ENCODE measurements at places on chromosomes 7 and 10.

DNA sequence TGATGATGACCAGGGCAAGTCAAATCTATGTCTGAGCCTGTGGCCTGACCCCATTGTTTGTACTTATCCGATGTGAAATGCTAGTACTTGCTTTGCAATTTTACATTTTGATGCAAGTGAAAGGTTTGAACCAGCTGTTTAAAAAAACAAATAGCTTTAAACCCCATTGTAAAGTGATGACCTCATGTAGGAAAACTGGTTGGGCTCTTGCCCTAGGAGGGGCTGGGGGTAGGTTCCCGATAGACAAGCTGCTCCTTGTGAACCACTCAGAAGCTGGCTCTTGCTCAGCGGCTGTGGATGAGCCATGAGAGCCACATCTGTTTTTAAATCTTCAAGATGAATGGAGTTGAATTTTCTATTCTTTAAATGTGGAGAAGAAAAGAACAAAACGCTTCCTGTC lies 185.3 kb downstream of the WDR11 start:
- DNase-seq, result no peak

- DNase-seq, result peak; percentile 49
Observed at GRCh38 chr7:26397796-26398426, 106.2 kb downstream of the SNX10 start.

DNA sequence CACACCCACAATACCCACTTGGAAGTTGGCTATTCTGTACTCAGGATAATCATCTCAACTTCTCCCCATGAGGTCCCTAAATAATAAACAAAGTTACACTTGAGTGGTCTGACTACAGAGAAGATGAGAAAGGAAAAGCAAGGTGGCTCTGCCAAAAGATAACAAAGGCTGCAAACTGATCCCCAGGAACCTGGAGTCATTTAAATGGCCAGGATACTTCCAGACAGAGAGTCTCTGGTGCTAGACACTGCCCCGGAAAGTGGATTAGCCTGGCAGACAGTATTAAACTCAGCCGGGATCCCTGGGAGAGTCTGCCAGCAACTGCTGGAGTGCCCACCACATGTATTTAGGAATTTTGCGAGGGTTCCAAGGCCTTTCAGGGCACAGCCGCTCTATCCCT lies 93.7 kb downstream of the DGKI start:
- DNase-seq, result no peak

- DNase-seq, result no peak
Observed at GRCh38 chr7:18420108-18420507, 75.4 kb upstream of the HDAC9 start.

DNA sequence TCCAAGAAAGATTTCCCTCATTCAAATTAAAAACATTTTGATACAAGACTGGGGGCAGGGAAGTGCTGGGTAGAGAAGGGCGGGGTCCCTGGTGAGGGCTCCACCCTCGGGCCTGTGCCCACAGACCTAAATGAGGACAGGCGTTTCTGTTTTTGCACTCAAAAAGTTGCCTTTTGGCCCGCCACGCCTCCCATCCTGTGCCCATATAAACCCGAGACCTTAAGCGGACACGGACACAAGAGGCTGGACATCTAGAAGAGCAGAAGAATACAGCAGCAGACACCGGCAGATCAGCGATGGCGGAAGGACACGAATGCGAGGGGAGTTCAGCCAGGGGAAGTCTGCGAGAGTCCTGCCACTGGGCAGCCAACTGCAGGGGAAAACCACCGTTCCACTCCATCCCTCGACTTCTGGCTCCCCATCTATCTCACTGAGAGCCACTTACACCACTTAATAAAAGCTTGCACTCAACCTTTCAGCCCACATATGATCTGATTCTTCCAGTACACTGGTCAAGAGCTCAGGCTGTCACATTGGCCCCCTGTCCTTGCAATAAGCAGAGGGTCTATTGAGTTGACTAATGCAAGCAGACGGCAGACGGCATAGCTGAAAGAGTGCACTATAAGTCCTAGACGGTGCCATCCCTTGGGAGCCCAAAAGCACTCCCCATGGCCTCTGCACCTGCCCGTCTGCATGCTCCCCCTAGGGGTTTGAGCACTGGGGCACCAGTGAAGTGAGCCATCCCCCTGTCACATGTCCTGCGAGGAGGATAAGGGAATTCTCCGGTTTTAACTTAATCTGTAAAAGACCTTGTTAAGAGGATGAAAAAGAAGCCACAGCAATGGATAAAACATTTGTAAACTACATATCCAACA lies 181.8 kb upstream of the PRSS1 start:
- DNase-seq, result no peak

DNA sequence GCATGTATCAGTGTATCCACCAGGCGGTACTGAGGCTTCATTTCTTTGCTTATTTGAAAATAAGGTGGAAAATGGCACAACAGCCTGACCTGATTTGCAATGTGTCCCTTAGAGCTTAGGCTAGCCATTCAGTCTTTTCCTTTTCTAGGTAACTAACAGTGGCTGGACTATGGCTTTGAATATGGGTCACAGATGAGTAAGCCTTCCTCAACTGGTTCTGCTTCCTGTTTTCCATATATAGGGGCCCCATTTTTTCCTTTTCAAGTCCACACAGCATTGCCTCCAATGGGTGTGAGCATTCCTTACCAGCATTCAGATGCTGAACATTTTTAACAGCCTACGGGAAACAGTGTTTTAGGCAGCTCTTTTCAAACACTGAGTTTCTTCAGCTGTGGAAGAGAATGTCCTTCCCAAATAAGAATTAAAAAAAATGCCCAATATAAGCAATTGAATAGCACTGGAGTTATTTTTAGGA lies 3.9 kb upstream of the ITGB1 start:
- DNase-seq, result no peak

GRCh38 chr10:86644152-86644793 lies 10.1 kb upstream of the OPN4 start:
- DNase-seq, result no peak

- DNase-seq, result no peak
Observed at GRCh38 chr10:103044942-103045489, 126.9 kb downstream of the CNNM2 start.

- DNase-seq, result peak; percentile 62
Observed at GRCh38 chr10:1022413-1022812, 3.2 kb downstream of the IDI2 start.

DNA sequence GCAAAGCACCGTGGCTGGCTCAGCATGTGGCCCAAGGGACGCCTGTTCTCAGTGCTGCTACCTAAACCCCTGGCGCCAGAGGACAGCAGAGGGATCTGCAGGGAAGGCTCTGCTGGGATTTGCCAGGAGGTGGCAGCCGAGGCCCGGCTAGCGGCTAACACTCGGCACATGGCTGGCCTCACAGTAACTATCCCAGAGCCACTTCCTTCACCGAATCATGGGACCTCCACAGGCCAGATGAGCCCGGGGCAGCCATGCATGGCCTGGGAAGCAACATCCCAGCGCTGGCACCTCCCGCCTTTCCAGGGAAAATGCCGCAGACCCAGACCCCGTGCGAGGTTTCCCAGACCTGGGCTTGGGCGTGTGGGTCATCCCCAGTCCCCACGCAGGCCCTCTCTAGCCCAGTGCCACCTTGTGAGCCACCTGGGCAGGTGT lies 36.4 kb downstream of the DPYSL4 start:
- DNase-seq, result peak; percentile 81

GRCh38 chr10:69863580-69863979 lies 61.9 kb downstream of the COL13A1 start:
- DNase-seq, result no peak

GRCh38 chr7:18623389-18623788 lies 127.8 kb downstream of the HDAC9 start:
- no peak for DNase-seq

DNA sequence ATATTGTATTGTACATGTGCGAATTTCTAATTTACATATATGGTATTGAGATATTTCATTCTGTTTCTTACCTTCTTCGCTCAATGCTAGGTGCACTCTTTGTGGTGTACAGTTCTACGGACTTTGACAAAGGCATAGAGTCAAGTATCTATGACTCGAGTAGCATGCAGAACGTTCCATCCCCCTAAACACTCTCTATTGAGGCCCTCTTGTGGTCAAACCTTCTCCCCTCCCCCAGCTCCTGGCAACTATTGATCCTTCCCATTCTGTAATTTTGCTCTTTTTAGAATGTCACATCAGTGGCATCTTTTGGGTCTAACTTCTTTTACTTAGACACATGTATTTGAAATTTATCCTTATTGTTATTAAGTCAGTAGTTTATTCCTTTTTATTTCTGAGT lies 30.7 kb upstream of the GDF10 start:
- no peak for DNase-seq

DNA sequence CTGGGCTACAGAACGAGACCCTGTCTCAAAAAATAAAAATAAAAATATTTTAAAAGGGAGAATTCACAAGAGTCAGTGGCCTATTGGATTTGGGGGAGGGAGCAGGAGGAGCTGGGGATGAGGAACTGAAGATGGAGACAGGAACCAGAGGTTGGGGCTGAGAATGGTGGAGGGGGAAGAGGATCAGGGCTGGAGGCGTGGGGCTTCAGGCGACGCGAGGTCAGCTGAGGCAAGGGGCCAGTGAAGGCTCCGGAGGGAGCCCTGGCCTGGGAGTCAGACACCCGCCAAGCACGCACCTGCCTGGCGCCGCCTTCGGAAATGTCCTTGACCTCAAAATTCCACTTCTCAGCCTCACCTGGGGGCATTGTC lies 671 bp upstream of the CLEC2L start:
- no peak for DNase-seq

DNA sequence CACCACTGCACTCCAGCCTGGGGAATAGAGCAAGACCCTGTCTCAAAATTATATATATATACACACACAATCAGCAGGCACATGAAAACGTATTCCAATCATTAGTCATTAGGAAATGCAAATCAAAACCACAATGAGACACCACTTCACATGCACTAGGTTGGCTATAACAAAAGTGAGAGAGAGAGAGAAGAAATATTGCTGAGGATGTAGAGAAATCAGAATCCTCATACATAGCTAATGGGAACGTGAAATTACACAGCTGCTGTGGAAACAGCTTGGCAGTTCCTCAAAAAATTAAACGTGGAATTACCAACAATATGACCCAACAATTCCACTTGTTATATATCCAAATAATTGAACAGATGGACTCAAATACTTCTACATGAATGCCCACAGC lies 43.3 kb upstream of the CNNM1 start:
- no peak for DNase-seq

DNA sequence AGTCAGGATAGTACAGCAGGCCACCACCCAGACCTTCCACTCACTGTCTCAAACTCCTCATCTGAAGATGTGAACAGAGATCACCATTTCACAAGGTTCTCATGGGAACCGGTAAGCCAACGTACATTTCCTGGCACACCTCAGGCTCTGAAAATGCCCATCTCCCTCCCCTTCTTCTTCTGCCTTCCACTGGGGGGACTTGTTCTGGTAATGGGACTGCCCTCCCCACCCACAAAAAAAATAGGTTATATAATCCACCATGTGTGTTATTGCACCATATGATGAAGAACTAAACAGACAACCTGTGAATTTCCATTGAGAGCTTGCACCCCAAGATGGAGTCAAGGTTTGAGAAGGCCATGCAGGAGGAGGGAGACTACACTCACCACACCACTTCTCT lies 42.1 kb upstream of the IKZF1 start:
- DNase-seq, result no peak

DNA sequence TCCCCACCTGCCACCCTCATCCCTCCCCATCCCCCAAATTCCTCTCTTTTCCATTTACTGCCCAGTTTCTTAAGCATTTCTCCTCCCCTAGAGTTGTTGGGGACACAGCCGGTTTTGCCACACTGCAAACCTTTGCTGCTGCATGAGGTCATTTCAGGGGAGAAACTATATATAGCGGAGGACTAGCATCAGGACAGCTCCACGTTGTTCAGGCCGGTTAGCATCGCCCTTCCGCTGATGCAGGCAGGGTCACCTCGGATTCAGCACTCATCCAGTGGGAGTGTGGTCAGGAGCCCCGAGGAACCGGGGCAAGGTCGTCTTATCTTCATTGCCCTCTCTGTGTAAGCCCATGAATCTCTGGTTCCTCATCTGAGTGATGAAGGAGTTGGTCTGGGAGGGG lies 15.6 kb downstream of the UBTD1 start:
- no peak for DNase-seq

Measured in dorsolateral prefrontal cortex (tissue), 122 donors.